ENCODE measurements at places on chromosomes 4 and X.

DNA sequence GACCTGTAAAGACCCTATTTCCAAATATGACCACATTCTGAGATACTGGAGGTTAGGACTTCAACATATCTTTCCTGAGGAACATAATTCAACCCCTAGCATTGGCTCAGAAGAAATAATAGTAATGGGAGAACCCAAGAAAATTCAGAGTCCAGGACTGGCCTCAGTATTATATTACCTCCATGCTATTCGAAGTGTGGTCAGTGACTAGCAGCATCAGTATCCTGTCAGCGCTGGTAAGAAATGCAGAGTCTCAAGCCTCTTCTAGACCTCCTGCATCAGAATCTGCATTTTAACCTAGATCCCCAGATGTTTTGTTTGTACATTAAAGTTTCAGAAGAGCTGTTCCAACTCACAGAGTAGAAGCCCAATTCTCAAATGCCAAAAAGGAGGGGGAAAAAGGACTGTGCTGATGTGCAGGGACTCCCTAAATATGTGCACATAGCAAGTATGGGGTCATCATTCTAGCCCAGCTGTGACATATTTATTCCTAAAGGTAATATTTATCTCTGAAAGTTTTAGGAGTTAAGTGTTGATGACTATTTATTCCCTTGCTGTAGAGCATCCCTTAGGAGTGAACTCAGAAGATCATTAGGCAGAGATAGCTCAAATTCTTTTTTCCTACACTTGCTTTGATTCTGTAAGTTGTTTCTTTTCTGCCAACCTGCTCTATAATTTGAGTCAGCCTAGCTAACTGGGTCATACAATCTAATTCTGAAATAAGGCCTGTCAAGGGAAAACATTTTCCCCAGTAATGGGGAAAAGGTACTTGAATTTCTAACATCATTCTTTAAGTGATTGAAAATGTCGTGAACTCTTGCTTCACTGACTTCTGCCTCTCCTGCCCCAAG lies 361.9 kb downstream of the ARHGAP24 start:
- DNase-seq, result no peak

GRCh38 chr4:16588651-16589050 lies 309.8 kb downstream of the LDB2 start:
- no peak for DNase-seq

DNA sequence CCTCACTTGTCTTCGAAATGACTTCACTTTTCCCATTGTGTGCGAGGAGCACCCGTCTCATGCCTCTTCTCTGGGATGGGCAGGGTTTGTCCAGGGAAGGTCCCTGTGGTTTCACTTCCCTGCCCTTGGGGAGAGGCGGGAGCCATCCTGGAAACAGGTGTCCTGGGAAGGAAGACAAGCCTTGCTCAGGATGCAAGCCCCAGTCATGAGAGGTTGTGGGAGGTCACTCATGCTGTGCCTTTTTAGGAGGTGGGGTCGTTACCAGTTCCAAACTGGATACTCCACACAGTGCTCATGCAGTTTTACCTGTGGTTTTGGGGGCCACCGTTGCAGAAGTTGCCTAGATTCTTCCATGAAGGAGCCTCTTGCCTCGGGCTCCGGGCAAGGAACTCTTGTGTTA lies 3.8 kb downstream of the RGS12 start:
- no peak for DNase-seq

GRCh38 chr4:764405-765169 lies 59.0 kb downstream of the PCGF3 start:
- no peak for DNase-seq

- DNase-seq, result no peak
These were observed 2.7 kb upstream of the ATP10D start for GRCh38 chr4:47482326-47482725.

DNA sequence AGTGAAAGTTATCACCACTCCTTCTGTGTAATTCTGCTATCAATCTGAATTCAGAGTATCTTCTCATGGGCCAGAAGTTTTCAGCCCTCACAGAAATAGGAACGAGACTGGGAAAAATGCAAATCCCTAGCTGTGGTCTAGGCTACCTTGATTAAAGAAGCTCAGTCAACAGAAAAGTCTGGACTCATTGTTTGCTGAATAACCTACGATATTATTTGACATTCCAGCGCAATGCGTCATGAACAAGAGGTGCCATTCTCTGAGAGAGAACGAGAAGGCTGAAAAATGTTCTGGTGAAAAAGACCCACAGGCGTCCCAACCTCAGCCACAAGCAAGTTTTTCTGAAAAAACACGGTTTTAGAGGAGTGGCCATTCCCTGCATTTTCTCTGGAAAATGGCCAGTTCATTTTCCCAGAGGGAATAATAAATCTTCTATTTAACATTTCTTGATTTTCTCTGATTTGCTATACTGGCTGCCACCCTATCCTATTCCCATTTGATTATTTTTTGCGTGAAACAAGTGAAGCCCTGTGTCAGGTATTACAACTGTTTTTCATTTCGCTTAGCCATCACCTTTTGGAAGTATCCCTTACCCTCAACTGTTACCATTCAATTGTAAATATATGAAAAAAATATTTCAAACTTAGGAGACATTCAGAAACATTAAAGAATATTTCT lies 1117.6 kb upstream of the PRKX start:
- no peak for DNase-seq

GRCh38 chr4:153205757-153206156 lies 1.5 kb downstream of the TRIM2 start:
- no peak for DNase-seq

- DNase-seq, result no peak
These were observed 38.2 kb downstream of the TRPC3 start for GRCh38 chr4:121913667-121914066.

- no peak for DNase-seq
These were observed 234.7 kb downstream of the OR13H1 start for GRCh38 chrX:131778269-131779218.

Data from stimulated activated CD8-positive, alpha-beta memory T cell treated with anti-CD3 and anti-CD28 coated beads, Interleukin-15, amount 100 ng/mL, for 4 hours (primary cell).